NCI-H510A treated with DMSO at 0.1 percent for 48 hours (cell line): ENCODE measurements at places on chromosomes 12 and 14.

DNA sequence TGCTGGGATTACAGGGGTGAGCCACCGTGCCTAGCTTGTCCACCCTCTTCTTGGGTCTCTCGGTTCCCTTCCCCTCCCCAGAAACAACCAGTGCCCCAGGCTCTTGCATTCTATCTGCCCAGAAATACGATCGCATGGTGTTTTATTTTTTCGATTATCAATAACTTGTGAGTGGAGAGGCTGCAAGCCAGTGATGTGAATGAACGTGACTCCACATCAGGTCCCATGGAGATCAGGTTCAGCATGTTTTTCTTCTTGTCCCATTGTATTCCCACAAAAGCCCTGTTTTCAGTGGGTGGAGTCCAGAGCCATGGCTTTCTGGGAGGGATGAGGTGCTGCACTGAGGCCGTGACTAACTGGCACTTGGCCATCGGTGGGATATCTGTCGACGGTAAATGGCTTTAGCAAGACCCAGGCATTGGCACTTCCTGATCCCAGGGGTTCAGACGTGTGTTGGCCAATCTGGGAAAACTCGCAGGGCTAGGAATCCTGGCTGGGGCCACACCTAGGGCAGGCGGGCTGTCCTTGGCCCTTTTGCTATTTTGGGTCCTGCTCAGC is 12.7 kb upstream of the HNF1A start:
- no peak for DNase-seq

DNA sequence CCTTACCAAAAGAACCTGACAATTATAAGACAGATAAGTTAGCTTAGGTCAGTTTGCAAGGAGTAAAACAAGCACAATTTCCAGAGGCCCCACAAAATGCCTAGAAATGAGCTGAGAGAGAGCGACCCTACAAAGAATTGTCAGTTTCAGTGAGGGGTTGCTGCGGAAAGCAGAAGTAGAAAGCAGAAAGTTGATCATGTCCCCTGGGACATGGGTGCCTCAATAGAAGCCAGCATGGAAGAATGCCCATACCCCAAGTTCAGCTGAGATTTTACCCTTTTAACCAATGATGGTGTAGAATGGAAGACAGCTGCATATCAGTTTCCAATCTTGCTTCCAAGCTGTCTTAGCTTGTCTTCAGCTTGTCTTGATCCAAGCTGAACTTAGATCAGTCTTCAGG is 21.8 kb upstream of the CRY1 start:
- no peak for DNase-seq

- no peak for DNase-seq
Measured at GRCh38 chr12:130873825-130874224, 2.0 kb downstream of the RAN start.

- DNase-seq, result no peak
Measured at GRCh38 chr12:87383680-87384079, 645.5 kb downstream of the C12orf50 start.

DNA sequence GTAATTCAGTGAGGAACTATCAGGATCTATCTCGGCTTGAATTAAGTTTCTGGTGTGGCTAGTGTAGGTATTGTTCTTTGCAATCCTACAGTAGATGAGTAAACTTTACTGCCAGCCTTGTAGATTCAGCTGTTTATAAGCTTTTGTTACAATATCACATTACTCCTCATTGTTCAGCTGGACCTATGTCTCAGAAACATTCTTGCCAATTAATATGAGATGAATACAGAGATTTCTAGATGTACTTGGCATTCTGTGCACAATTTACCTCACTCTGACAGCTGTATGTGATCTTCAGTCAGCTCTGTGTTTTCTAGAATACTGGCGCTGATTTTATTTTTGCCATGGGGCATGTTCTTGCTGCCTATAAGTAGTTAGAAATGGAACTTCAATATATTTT is 55.7 kb downstream of the METTL25 start:
- DNase-seq, result peak; percentile 18

GRCh38 chr14:60196291-60196690 is 31.1 kb upstream of the DHRS7 start:
- no peak for DNase-seq

DNA sequence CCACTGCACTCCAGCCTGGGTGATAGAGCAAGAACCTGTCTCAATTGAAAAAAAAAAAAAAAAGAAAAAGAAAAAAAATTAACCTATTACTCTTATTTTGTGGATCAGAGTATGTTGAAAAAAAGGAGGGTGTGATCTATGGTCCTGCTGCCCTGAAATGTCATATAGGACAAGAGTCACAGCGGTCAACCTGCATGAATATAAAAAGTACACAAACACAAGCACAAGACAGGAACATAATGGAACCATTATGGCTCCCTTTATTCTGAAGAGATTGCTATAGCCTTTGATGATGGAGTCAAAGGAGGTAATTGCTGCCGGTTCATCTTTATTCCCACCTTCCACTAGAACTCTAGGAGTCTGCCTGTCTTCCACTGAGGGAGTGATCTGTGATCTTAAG is 96.9 kb downstream of the NTN4 start:
- no peak for DNase-seq

GRCh38 chr12:90301095-90301494 is 592.5 kb upstream of the ATP2B1 start:
- DNase-seq, result no peak

- no peak for DNase-seq
Measured at GRCh38 chr12:132924356-132924755, 31.8 kb downstream of the ZNF605 start.

DNA sequence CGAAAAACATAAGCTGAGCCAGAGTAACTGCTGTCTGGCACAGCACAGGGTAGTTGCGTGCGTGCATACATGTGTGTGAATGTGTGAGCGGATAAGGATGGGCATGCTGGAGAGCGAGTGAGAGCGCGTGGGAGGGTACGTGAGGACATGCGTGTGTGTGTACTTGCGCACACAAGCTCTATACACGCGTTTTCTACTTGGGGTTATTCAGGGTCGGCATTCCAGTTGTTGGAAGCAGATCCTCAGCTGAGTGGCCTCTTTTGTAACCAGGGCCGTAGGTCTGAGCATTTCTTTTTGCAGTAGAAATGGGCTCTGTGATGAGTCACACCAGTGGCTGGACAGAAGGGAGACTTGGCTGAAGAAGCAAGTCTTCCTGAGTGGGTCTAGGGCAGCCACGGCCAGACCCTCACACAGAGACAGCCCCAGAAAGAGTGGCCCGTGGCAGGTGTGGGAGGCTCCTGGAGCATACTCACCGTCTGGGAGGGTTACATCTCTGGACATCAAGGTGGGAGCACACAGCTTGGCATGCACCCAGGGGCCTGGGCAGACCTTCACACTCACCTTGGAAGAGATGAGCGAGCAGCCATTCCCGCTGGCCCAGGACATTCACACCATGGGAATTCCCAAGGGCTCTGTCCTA is 78.0 kb downstream of the LRRC74A start:
- DNase-seq, result no peak

- DNase-seq, result no peak
Measured at GRCh38 chr12:4700621-4701026, 19.6 kb upstream of the GALNT8 start.

GRCh38 chr14:93669632-93670031 is 118.7 kb downstream of the PRIMA1 start:
- DNase-seq, result no peak

GRCh38 chr14:22334627-22335026 is 254.4 kb downstream of the DAD1 start:
- no peak for DNase-seq

DNA sequence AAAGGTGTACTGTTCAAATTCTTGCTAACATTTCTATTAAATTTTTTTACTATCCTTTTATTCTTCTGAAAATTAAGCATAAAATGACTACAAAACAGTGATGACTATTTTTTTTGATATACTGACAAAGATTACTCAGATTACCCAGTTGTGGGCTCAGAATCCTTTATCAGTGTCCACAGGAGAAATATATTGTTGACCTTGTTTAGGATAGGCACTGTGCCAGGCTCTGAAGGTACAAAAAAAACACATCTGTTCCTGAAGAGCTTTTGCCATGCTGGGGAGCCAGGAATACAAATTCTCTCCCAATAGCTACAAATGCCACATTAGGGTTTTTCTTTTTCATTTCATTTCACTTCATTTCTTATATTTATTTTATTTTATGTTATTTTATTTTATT is 26.9 kb upstream of the GCH1 start:
- no peak for DNase-seq

- DNase-seq, result no peak
Measured at GRCh38 chr14:65321370-65321875, 91.1 kb upstream of the FUT8 start.

DNA sequence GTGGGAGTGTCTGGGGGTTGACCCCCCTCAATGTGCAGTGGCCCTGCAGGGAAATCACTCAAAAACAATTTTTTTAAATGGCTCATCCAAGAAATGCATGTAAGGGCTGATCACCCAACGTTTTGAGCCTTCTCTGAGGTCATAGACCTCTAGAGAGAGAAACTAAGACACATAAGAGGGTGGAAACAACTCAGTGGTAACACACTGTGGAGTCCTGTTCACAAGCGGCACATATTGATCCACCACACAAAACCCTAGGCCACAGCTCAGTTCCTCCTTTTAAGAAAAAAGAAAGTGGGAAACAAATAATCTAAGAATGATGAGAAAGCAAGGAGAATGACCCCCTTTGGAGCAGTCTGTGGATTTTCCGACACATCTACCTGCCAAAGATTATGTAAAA is 83.0 kb upstream of the METAP2 start:
- no peak for DNase-seq

GRCh38 chr12:27260746-27261145 is 16.7 kb downstream of the STK38L start:
- no peak for DNase-seq

DNA sequence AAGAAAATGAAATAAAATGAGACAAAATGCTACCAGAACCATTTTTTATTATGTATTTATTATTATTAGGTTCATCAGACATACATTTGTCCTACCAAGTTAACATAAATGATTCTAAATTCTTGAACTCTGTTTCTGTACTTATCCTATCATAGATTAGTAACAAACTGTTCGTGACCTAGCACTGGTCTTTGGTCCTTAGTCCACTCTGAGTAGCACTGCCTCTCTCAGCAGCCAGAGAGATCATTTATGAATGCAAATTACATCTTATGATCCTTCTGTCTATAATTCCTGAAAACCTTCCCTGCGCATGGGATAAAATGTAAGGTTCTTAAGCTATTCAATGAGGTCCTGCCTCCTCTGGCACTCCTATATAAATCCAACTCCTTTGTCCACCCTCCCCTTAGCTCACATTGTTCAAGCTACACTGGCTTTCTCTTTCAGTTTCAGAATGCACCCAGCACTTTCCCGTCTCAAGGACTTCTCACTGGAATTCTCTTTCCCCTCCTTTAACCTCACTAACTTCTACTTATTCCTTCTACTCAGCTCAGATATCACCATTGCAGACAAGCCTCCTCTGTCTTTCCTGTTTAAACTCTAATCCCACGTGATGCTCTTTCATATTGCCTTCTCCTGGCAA is 17.1 kb downstream of the PDZRN4 start:
- no peak for DNase-seq

DNA sequence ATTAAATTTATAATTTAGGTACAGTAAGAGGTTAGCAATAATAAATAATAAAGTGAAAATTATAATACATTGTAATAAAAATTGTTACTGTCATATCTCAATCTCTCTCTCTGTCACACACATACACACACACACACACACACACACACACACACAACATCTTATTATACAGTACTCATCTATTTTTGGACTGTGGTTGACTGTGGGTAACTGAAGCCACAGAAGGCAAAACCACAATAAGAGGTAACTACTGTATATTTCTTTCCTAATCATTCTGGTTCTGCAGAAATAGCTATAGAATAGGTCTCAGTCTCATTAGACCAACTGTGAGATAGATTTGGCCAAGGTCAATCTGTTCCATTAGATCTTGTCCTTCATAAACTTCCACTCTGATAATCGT is 33.1 kb upstream of the PTPRO start:
- no peak for DNase-seq

DNA sequence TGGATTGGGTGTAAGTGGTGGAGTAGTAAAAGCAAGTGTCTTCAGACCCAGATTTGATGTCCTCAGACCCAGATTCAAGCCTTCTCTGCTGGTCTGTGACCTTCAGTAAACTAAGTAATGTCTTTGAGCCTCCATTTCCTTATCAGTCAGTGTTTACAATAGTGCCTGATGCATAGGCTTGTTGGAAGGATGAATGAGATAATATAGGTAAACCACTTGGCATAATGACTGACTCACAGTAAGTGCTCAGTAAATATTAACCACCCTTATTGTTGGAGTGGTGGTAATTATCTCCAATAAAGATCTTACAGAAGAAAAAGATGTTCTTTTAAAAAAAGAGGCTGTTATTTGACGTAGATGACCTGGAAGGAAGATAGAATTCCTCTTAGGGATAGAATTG is 86.2 kb downstream of the IGF1 start:
- DNase-seq, result peak; percentile 65

GRCh38 chr14:90383731-90384542 is 12.9 kb upstream of the CALM1 start:
- peak; percentile 83 for DNase-seq
